H9 (cell line): ENCODE measurements at places on chromosomes 5 and 9. TPM values are rescaled to one million over a fixed set of nuclear protein-coding genes. Genes with fewer than 3 reads are reported as not detected.

- no peaks in the 10 kb centered on the region for H3K27me3 ChIP-seq
- DNase-seq, result no peak
- no peaks in the 10 kb centered on the region for H3K36me3 ChIP-seq
- H3K4me3 ChIP-seq, result no peak overlapping the region
- no peak overlapping the region for H3K27ac ChIP-seq
Observed at GRCh38 chr5:111810112-111810511, 53.1 kb upstream of the NREP start.

Gene UGCG
- 23.3 and 23.8 TPM in 2 replicates for total RNA-seq

DNA sequence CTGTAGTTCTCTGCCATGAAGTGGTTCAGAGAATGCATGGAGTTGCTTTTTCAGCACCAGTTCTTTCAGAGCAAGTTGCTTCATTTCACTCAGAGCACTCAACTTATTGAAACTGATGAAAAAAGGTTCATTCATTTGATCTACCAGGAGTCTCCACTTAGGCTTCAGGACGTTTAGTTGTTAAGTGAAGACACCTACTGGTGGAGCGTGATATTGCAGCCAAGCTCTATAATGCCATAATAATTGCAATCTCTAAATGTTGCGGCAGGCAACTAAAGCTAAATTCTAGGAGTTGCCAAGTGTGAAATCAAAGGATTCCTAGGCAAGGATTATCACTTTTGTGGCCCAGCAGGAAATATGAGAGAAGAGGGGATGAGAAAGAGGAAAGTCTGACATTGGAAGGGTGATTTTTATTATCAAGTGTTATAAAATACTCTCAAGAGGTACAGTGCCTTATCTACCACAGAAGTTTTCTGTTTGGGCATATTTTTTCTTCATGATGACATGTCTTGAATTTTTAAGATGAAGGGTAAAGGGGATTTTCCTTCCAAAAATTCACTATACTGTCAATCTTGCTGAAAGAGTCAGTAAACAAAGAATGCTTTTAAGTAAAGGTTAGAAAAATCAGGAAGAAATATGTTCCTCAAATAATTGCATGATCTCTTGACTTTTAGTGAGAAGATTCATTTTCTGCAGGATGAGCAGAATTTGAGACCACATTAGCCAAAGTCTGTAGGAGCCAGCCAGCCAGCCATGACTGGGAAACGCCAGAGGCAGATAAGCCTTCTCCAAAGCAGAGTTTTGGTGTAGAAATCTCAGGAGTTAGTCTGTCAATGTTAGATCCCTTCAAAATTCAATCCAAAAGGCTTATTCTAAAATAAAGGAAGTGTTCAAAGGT lies 83.4 kb downstream of the SH3PXD2B start:
- no peaks in the 10 kb centered on the region for H3K4me1 ChIP-seq
- H3K27me3 ChIP-seq, result no peaks in the 10 kb centered on the region
- DNase-seq, result no peak
- peaks cover 46% of the 10 kb centered on the region for H3K36me3 ChIP-seq
- H3K4me3 ChIP-seq, result no peak overlapping the region
- no peak overlapping the region for H3K27ac ChIP-seq

DNA sequence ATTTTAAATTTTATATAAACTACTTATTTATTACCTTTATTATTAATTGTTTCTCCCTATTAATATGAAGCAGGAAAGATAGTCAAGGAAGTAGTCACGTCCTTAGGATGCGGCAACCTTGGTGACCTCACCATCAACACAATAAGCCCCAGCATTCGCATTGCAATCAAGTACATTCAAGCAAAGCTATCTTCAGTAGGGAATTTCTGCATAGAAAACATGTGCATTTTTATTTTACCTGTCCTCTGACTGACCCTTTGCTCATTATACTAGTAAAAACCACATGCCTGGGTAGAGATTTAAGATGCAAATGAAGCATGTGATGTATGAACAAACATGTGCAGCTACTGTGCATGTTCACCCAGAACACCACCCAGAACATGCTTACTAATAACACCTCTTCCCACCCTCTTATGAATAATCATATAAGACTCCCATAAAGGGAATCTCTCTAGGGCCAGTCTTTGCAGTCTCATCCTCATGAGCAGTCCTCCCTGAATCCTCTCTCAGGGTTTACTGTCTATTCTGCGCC lies 869.6 kb downstream of the TAF11L14 start:
- peaks cover 2% of the 10 kb centered on the region; the same call in 1 of the 2 replicates for H3K4me1 ChIP-seq
- no peaks in the 10 kb centered on the region for H3K27me3 ChIP-seq
- no peak for DNase-seq
- no peaks in the 10 kb centered on the region for H3K36me3 ChIP-seq

Gene PNPLA7
- 1.6 and 1.8 TPM in 2 replicates for total RNA-seq

Gene ANKH
- 9.6 and 10.2 TPM in 2 replicates for total RNA-seq
